ENCODE measurements at places on chromosomes 4 and X.

GRCh38 chr4:72564184-72564583 lies 4.8 kb downstream of the ADAMTS3 start:
- DNase-seq: no peak

DNA sequence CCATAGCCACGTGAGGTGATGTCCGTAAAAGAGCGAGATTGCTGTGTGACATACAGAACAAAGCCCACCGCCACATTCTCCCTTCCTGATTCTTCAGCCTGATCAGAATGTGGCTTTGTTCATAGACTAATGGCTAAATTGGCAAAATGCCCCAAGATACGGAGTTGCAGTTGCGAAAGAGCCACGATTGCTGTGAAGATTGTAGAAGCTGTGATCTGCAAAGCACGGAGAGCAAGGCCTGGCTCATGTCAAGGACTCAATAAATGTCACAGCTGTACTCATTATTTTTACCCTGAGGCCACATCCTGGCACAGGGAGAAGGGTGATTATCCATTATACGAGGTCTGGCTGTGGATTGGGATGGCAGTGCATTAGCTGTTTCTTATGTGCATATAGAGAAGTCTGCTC lies 34.2 kb downstream of the ARSD start:
- peak; percentile 58 for DNase-seq

DNA sequence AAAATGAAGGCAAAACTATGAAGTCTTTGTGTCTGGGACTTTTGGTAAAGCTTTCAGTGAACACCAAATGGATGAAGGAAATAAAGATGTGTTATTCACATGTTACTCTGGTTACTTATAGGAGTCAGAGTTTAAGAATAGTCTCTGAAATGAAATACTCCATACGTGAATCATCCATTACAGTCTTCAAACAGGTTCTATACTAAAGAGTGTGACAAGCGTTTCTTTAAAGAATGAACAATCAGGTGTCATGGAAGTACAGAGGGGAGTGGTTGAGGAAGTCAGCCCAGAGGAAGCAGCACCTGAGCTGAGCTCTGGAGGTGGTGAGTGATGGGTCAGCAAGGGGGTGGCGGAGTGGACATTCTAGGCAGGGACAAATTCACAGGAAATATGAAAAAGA lies 41.8 kb upstream of the SORBS2 start:
- no peak for DNase-seq

GRCh38 chr4:123740236-123740635 lies 343.6 kb downstream of the SPRY1 start:
- no peak for DNase-seq

GRCh38 chrX:456551-457291 lies 70.0 kb upstream of the PPP2R3B start:
- no peak for DNase-seq
